ENCODE measurements at places on chromosomes 16 and 17. TPM values are rescaled to one million over a fixed set of nuclear protein-coding genes. Genes with fewer than 3 reads are reported as not detected.

DNA sequence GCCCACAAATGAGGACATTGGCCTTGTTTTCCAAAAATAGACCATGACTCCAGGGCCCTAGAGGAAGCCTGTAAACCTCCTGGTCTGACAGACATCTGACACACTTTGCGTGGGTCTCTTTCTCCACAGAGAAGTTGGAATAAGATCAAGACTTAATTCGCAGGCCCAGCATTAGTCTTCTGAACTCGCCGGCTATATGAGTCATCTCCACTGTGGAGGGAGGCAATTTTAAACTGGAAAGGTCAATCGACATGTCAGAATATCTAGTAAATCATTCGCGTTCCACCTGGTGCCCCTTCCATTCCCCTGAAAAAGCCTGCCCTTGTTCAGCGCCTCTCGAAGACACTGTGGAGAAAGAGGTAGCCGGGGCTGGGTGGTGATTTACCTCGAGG is 140.1 kb downstream of the CLEC16A start:
- no peak for DNase-seq

DNA sequence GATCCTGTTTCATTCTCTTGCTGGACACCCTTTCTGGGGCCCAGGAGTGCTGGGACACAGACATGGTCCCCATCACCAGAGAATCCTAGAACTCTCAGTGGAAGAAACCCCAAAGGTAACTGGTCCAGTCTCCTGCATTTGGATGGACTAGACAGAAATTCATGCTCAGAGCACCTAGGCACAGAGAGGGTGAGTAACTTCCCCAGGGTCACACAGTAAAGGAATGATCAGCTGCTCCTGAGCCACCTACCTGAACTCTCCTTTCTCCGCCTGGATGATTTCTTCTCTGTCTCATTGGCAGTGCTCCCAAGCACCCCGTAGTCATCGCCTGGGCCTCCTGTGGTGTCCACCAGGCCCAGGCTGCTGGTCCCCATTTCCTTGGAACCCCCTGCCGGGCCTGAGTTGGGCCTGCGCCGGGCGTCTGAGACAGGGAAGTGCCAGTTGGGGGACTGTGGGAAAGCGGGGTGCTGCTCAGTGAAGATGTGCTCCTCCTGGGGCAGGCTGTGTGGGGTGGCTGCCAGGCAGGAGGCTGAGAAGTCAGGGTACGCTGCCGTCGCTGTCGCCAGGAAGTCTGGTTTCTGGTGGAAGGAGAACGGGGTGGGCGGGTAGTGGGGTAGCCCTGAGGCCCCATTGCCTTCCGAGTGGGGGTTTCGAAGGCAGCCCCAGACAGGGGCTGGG is 767 bp downstream of the MEOX1 start:
- DNase-seq, result no peak

DNA sequence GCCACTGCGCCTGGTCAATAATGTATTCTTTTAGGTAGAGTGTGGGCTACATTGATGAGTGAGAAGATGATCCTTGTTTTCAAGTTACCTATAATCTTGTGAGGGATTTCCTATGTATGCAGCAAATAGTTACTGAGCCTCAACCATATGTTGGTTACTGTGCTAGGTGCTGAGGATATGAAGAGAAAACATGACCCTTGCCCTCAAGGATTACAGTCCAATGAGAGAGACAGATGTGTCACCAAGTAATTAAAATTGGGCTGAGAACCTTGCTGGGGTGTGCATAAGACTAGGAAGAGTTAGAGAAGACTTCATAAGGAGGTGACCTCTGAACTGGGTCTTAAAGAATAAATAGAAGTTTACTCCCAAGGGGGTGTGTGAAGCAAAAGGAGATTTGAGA is 7.4 kb downstream of the POLR2A start:
- DNase-seq, result no peak

GRCh38 chr16:56488035-56488434 is 31.8 kb downstream of the BBS2 start:
- no peak for DNase-seq

DNA sequence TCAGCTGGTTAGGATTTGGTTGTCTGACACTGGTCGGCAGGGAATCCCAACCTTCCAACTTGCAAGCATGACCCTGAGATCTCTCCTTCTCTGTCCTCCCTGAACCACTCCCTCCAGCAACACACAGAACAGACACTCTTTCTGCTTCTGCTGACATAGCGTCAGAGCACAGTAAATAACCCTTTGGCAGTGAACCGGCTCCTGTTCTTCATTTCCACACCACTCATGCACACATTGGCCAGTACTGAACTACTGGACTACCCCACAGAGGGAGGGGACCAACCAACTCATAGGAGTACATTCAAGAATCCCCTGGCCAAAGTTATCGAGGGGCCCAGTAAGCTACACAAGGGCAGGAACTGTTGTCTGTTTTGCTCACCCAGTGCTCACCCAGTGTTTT is 138.2 kb downstream of the ZNF423 start:
- no peak for DNase-seq

DNA sequence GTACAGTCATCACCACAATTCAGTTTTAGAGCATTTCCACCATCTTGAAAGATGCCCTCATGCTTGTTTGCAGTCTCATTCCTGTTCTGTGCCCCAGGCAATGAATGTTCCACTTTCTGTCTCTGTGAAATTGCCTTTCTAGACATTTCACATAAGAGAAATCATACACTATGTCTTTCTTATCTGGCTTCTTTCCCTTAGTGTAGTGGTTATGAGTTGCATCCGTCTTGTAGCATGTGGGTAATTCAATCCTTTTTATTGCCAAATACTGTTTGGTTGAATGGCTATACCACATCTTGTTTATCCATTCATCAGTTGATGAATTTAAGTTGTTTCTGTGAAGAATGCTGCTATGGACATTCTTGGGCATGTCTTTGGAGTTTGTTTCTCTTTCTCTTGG is 132.5 kb upstream of the PLCG2 start:
- no peak for DNase-seq

GRCh38 chr16:72471317-72471924 is 299.5 kb upstream of the PMFBP1 start:
- DNase-seq, result no peak

GRCh38 chr17:13827118-13827517 is 225.4 kb upstream of the HS3ST3A1 start:
- DNase-seq, result no peak

- DNase-seq, result no peak
These were observed 33.9 kb upstream of the GSE1 start for GRCh38 chr16:85579191-85579590.

DNA sequence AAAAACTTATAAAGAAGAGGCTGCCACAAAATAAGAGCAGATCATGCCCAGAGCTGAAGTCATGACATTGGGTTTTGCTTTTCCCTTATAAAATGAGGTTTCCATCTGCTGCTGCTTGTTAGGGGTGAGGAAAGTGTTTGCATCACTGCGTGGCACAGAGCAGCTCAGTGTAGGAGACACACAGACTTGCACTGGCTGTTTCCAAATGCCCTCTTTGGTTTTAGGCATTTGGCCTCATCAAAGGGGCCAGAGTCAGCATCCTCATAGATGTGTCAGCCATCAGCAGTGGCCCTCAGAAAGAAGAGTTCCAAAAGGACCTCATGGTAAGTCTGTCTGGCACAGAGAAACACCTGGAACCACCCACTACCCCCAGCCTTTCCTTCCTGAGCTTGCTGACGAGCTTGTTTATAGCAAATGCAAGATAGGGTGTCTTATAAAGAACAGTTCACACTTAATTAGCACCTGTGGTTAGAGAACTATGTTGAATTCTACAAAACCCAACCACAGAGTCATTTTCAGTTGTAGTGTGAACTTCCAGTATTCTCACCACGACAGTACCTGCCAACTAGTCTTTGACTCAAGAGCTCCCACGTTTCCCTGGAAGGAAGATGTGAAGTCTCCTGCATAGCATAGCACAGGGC is 17.0 kb downstream of the VWA3A start:
- DNase-seq, result no peak

DNA sequence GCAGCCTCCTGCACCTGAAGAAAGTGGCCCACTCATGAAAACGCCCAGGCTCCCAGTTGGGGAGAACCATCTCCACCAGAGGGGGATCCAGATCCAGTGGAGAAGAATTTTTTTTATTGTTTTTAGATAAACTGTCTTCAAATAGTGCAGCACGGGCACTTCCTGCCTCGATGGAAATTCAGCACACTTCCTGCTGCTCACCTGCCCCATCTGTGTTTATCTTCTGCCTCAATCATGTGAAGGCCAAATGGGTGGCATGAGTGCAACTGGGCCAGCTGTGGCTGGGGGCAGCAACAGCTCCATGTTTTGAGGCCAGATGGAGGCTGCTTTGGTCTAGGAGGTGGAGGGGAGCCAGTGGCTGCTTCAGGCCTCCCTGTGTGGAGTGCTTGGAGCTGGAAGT is 75.9 kb upstream of the WSB1 start:
- DNase-seq, result no peak

DNA sequence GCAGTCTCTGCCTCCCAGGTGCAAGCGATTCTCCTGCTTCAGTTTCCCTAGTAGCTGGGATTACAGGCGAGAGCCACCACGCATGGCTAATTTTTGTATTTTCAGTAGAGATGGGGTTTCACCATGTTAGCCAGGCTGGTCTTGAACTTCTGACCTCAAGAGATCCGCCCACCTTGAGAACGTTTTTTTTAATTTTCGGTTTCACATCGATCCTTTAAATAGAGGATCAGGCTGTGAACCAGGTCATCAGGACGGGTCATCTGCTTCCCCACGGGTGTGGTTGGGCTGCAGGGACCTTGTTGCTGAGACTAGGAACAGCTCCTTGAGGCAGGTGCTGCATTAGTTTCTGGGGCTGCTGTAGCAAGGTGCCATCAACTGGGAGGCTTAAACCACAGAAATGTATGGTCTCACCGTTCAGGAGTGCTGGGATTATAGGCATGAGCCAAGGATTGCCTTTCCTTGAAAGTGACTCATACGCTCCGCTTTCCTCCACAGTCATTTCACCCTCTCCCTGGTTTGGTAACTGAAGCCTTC is 7.9 kb upstream of the NAGPA start:
- DNase-seq, result no peak

GRCh38 chr16:3564130-3564888 is 12.9 kb downstream of the NLRC3 start:
- no peak for DNase-seq

DNA sequence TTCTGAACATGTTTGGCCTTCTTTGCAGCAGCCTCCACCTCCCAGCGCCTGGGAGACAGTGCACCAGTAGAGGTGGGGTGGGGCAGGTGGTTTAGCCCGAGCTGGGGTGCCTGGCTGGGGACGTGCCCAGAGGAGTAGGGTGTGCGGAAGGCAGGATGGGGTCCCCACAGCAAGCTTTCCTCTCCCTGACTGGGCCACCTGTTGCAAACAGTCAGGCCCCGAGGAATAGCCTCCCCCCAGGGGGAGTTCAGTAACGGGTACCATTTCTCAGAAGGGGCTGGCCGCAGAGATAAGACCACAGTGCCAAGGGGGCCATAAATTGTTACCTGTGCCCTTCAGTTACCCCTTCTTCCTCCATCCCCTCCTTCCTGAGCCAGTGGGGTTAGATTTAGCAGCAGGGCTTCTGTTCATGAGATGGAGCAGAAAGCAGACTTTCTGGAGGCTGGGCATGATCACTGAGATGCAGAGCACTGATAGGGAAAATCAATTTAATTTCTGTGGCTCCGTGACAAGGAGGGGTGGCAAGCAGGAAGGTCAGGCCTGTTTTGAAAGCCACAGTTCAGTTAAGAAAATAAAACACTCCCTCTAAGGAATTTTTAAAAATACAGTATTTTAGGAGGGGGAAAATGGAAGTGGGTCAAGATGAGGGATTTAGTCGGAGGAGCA is 181.9 kb downstream of the MSI2 start:
- DNase-seq, result no peak

DNA sequence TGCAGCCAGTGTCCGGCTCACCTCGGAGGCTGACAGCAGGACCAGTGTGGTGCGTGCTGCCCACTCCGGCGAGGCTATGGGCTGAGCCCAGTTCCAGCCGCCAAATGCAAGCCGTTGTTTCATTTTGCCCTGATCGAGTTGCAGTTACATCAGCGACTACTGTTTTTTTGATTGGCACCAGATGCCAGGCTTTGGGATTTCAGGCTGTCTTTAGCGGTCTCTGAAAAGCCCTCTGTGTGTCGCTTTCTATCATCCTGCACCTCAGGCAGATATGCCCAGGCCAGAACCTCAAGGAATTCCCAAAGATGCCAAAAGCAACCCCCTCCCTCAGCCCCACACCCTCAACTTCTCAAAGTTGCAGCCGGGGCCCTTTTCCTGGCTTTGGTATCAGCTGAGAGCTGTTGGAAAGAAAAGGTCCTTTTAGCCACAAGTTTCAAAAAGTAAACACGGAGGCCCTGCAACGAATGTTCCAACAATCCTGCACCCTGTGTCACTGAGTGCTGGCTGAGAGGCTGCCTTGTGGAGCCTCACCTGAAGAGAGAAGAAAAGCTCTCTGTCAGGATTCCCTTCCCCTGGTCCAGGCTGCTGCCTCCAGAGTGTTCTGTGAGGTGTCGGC is 58.9 kb downstream of the WWP2 start:
- no peak for DNase-seq

DNA sequence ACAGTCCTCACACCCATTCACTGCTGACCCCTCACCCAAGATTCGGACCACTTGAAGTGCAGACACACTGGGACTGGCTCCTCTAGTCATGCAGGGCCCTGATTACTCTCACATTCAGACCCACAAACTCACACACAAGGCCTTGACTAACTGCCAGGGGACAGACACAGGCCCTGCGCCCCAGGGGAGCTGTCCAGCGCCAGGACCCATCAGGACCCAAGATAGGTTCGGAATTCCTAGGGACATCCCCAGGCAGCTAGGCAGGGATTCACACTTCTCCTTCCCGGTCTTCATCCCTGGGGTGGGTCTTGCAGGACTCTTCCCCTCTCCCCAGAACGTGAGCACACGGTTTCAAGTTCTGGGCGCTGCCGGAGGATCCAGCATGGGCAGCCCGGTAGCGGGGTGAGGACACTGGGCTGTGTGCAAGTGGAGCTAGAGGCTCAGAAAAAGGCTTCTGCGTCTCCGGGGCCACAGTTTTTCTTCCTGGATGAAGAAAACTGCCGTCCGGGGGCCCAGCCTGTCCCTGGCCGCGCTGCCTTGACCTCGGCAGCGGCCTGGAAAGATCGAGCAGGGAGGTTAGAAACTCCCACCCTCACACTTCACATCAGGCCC is 1.6 kb downstream of the SEZ6 start:
- DNase-seq, result peak; percentile 21

GRCh38 chr16:70679671-70680494 is 6.0 kb downstream of the MTSS2 start:
- DNase-seq, result no peak

- no peak for DNase-seq
These were observed 69.8 kb upstream of the METRNL start for GRCh38 chr17:83009414-83010205.

Gene AANAT
- 0.50 TPM for polyA plus RNA-seq

Gene CDH3
- polyA plus RNA-seq, result 65.2 TPM

Gene PDPK1
- polyA plus RNA-seq, result 58.4 TPM

Gene CHST5
- polyA plus RNA-seq, result 1.1 TPM

Gene HCRT
- polyA plus RNA-seq, result not detected

Gene PIRT
- polyA plus RNA-seq, result 0.07 TPM

Gene TMIGD1
- polyA plus RNA-seq, result 0.78 TPM

Gene MFSD6L
- 2.7 TPM for polyA plus RNA-seq

Gene TMEM106A
- polyA plus RNA-seq, result 27.8 TPM

Gene KRTAP9-2
- not detected for polyA plus RNA-seq

Gene DHRS13
- 12.7 TPM for polyA plus RNA-seq
